RKO (cell line): ENCODE measurements at places on chromosomes 3 and 15.
A peak's percentile ranks its signal among the peaks of the same experiment; 100 is the strongest.

- no peak for DNase-seq
Measured at GRCh38 chr3:95586754-95587153, 1227.6 kb upstream of the EPHA6 start.

GRCh38 chr15:91578511-91578910 lies 275.0 kb upstream of the SLCO3A1 start:
- no peak for DNase-seq

DNA sequence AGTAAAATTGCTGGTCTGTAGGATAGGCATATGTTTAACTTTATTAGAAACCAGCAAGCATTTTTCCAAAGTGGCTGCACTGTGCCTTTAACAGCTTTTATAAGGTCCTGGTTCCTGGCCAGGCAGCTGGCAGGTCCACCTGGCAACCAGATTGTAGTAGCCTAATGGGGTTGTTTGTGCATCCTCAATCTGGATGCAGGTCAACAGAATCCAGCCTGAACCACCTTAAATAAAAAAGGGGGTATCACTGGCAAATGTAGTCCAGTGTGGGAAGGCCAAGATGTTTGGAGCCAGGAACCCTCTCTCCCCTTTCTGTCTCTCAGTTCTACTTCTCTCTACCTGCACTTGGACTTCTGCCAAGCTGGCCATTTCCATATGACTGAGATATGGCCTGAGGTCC lies 200.3 kb downstream of the ZNF621 start:
- DNase-seq = no peak

DNA sequence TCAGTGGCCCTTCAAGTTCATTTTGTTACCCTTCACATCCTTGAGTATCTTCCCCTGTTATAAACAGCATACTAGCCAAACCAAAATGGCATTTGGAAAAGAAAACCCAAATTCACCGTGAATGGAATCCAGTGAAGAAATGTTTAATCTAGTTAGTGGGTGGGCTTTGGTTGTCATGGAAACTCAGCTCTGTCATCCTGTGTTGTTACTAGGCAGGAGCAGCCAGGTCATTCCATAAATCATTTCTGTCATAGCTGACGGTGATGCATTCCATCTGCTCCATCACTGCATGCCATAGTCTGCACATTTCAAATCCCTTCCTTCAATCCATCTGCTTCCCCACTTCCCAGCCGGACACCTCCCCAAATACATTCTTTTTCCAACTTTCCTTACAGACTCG lies 140.4 kb upstream of the CGNL1 start:
- DNase-seq = peak; percentile 56

- DNase-seq = no peak
Measured at GRCh38 chr3:58398669-58399333, 34.8 kb downstream of the PDHB start.

DNA sequence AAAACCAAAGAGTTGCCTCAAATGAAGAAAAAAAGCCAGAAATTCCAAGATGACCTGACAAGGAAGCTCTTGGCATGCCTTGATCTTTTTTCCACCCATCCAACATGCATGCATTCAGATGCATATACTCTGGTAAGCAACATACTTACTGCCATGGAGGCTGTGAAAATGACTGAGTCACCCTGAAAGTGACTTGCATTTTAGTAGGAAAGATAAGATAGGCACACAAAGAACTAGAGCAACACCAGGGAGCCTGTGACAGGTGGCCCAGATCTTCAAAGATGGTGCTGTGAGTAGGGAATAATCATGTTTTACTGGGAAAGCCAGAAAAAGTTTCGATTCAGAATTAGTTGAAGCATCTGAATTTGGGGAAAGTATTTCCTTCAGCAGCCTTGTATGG lies 185.1 kb upstream of the SLCO3A1 start:
- no peak for DNase-seq
